ENCODE measurements at places on chromosomes 4 and X.

- no peak for DNase-seq
Observed at GRCh38 chrX:20221902-20222301, 44.8 kb downstream of the RPS6KA3 start.

GRCh38 chrX:123590842-123591486 is 141.9 kb downstream of the THOC2 start:
- DNase-seq: no peak

- no peak for DNase-seq
Observed at GRCh38 chr4:127905029-127905428, 24.3 kb downstream of the PLK4 start.

GRCh38 chr4:116397714-116398113 is 687.7 kb downstream of the TRAM1L1 start:
- no peak for DNase-seq

DNA sequence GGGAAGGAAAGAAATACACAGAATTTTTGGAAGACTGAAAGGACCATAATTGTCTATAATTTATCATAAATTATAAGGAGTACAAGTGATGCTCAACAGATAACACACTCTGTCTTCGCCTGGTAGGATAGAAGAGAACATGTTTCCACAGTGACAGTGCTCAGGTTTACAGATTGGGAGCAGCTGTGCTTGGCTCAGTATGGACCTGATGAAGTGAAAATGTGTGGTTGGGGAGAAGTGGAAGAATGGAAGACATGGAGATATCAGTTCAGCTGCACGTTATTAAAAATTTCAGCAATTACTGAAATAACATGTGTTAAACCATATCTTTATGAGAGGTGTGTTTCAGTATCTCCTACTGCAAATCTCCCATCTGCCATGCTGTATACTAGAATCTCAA is 90.6 kb downstream of the TLL1 start:
- no peak for DNase-seq

Measured in activated CD4-positive, CD25-positive, alpha-beta regulatory T cell (primary cell).